Smooth muscle cell of the brain vasculature (primary cell): ENCODE measurements at places on chromosomes 5 and 9.

GRCh38 chr5:4639946-4640345 is 500.2 kb upstream of the ADAMTS16 start:
- no peak for DNase-seq

- DNase-seq = no peak
Observed at GRCh38 chr5:171953860-171954701, 52.4 kb downstream of the FBXW11 start.

- peak; percentile 40 for DNase-seq
Observed at GRCh38 chr5:74382987-74383593, 257.4 kb downstream of the ENC1 start.

- DNase-seq = no peak
Observed at GRCh38 chr9:4563105-4563504, 72.8 kb downstream of the SLC1A1 start.

DNA sequence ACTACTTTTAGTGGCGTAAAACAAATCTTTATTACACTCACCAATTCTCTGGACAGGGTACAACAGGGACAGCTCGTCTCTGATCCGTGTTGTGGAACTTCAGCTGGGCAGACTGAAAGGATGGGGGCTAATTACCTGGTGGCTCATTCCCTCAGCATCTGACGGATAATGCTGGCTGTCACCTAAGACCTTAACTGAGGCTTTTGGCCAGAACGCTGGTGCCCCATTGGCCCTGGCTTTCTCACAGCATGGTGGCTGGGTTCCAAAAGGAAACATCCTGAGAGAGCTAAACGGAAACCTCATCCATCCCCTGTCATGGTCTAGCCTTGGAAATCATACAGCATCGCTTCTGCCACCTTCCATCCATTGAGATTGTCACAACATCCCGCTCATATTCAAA is 62.9 kb downstream of the RAI14 start:
- DNase-seq = no peak

DNA sequence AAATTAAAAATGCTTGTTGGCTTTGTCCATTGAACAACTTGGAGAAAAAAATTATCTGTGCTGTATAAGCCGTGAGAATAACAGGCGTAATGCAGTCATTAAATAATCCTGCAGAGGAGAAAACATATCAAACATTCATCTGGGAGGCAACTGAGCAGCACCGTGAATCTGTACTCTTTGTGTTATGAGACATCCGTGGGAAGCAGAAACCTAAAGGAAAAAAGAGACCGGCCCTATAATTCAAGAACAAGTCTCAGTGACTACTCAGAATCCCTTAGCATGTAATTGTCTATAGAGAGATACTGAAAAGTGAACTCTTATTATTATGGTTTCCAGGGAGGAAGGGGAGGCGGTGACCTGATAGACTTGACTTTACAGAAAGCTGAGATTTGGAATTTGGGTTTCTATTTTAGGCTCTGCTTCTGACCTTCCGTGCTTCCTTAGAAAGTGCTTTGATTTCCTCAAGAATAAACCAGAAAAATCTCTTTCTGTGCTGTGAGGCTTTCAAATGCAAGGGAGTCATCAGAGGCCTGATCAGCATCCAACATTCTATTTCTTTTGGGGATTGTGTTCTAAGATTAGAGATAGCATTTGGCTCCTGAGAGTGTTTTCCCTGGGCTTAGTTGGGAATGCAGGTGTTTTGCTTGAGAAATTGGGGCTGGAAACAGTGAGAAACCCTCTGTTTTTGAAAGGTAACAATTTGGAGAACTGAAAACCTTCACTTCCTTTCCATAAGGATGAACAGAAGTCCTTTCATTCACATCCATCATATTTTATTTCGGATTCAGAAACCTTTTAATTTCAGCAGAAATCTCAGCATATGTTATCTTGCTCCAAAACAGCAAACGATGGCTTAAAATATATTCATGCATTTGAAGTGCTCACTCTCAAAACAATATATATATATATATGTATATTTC is 296.7 kb downstream of the CSNK1G3 start:
- DNase-seq = no peak

GRCh38 chr5:149550594-149551226 is 529 bp downstream of the CSNK1A1 start:
- DNase-seq = no peak

DNA sequence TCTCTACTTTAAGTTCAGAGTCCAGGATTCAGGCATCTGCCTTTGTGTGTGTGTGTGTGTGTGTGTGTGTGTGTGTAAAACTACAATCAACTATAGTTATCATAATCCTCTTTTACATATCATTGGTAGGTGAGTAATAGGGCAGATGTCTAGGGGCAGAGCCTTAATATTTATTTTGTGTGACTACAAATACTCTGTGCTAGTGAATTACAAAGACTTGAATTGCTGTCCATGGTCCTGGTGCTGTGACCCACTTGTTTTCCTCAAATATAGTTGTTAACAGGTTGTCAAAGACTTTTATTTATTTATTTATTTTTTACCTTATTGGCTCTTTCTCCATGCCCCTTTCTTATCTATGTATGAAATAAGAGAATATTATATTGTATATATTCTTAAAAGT is 196.8 kb downstream of the ANXA1 start:
- no peak for DNase-seq

- DNase-seq = no peak
Observed at GRCh38 chr5:168341178-168341577, 49.7 kb downstream of the WWC1 start.

GRCh38 chr5:34686762-34687268 is 30.7 kb downstream of the RAI14 start:
- peak; percentile 88 for DNase-seq

DNA sequence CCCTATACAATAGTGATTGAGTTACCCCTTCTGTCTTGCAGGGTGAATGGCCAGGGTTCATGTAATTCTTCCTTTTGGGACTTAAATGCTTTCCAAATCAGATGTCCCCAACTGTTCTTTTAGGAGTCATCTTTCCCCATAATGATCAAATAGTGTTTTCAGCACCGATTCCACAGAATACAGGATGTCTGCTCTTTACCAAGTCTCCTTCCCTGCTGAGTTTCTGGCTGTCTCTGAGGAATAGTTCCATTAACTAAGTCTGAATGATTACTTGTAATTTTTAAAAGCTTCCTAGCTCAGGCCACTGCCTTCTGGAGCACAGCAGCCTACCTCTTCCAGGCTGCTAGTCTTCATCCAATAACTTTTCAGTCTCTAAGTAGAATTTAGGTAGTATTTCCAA is 630.7 kb upstream of the ZNF608 start:
- no peak for DNase-seq

DNA sequence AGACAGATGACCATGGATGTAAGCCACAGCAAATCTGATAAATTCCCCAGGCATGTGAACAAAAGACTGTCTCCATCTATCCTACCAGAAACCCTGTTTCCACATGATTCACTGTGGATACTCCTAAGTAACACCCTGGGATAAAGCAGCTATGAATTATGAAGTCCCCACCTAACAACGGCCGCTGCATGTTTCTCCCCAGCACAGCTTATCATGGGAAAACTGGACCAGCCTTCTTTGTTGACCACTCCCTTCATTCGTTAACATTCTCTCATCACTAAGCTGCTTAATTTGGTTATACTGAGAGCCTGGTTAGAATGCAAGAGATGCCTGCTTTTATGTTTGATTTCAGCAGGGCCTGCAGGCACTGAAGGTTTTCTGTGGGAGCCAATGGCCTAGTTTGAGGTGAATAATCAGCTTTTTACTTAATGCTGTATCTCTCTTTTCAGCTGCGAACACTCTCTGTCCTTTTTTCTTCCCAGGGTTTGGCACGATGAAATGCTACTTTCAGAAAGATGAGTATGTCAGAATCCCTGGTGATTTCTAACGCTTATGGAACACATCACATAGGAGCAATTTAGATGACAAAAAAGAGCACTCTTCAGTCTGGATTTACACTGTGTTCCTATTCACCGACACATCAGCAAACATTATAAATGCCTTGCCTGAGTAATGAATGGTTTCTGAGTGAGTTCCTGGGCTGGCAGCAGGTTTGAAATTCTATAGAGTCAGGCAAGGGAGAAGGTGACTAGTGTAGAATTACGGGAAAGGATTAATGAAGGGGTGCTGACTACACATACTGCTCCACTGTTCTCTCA is 318.4 kb upstream of the ZNF608 start:
- DNase-seq = no peak

GRCh38 chr5:174991847-174992246 is 267.5 kb downstream of the MSX2 start:
- DNase-seq = no peak

GRCh38 chr9:127991017-127991756 is 10.4 kb upstream of the EEIG1 start:
- DNase-seq = no peak

- DNase-seq = no peak
Observed at GRCh38 chr9:74414325-74414724, 82.8 kb upstream of the RORB start.

DNA sequence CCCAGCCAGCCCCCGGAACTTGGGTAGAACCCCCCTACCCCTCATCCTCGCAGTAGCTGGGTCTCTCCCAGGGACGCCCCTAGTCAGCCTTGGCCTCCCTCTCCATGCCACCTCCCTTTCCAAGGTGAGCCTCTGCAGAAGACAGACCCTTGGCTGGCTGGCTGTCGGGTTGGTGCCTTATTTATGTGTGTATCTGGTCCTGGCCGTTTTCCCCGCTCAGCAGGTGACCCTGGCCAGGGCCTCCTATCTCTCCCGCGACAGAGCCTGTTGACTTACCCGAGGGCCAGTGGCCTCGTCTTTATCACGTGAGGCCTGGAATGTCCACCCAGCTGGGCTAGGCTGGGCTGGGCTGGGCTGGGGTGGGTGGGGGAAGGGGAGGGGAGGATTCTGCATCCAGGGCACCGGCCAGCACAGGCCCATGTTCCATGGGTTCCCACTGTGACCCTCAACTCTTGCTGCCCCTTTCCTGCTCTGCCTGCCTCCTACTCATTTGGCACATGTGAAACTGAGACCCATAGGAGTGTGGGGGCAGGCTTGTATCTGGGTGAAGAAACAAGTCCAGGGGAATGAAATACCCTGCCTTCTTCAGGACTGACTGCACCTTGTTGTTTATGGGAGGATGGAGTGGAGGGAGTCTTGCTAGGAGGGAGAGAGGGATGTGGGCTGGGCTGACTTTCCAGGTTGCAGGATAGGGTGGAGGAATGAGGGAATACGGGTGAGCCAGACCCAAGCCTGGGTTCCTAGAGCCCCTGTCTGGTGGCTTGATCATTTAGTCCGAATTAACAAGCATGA is 3.1 kb downstream of the CXXC5 start:
- DNase-seq = no peak

DNA sequence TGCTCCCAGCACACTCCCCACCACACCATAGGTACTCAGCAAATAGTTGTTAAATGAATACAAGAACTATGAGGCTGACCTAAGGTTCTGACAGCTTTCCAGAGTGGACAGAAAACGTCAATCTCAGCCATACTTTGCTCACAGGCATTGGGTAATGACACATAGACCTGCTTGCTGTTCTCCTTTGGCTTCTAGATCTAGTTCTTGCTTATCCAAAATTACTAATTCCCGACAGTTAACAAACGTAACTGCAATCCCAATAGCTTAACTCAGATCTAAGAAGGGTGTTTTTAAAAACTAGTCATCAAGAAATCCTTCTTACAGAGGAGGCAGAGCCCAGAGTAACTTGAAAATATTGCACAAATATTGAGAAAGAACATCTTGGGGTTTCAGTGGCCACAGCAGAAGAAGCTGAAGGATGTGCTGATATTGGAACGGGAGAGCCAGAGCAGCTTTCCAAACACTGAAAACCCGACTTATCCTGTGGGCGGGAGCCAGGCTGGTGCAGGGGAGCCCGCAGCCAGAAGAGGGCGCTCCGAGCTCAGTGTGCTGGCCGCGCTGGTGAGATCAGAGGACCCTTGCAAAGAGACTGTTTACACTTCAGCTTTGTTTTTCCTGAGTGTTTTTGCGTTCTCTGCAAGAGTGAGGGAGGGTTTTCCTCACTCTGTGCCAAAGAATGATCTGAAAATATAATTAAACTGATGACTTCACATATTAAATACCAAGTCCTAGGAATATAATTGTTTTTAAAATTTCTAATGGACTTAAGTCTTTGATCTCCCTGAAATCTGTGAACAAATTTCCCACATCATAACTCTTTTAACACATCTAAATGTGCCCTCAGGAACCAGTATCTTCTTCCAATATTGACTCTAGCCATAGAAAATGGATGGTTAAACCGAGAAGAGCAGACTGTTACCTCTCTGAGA is 30.3 kb downstream of the FGF1 start:
- peak; percentile 63 for DNase-seq

- no peak for DNase-seq
Observed at GRCh38 chr9:5563886-5564285, 53.6 kb downstream of the PDCD1LG2 start.

DNA sequence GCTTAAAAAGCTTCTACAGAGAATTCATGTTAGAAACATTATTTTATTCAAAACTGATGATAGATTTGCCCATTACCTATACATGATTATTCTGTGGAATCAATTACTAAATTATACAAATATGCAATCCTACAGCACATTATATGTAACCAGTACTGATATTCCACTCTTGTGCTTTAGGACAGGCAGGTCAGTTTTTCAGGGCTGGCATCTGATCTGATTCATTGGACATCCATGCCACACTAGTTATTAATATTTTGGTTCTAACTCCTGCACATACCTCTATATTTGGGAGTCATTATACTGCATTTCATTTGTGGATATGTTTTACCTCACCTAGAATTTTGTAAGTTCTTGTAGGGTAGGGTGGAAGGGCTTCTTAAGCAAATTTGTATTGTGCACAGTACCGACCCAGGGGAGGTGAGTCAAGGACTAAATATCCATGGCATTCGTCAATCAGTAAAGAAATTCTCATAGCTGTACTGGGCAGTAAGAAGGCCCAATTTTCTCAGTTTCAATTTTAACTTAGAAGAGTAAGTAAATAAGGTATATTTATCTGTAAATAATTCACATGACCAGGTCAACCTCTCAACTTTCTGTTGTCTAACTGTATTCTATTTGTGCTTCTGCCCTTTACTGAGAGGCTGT is 33.5 kb downstream of the ELOVL7 start:
- DNase-seq = no peak

DNA sequence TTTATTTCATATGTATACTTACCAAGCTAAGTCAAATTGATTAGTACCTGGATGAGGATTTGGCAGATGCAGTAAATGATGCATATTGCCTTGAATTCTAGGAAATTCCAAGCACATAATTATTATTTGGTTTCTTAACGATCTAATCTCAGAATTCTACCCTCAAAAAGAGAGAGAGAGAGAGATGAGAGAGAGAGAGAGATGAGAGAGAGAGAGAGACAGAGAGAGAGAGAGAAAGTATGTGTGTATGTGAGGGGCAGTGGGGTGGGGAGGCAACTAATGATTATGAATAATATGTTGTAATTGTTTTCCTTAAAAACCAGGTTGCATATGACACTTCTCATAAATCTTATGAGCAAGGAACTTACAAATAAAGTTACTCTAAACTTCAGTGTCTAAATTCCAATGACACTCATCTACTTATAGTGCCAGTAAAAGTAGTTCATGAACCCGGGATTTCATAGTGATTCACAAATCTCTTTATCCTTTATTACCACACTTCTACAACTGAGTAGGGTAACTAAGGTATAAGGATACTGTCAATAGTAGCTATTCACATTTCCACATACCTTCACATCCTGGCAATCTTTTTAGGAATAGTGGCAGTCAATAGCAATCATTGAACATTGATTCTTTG is 60.5 kb upstream of the EDIL3 start:
- no peak for DNase-seq
